Stimulated activated CD4-positive, alpha-beta T cell treated with anti-CD3 and anti-CD28 coated beads, TNF-alpha, amount 100 ng/mL, for 1 hour (primary cell): ENCODE measurements at places on chromosomes 3 and 15.

GRCh38 chr3:158109804-158110657, at the start of gene RSRC1:
Gene RSRC1, plus strand, starts transcription at chr3:158110089. Its CDS starts 12,016 bp downstream, at chr3:158122105.
- DNase-seq, result peak; percentile 58

DNA sequence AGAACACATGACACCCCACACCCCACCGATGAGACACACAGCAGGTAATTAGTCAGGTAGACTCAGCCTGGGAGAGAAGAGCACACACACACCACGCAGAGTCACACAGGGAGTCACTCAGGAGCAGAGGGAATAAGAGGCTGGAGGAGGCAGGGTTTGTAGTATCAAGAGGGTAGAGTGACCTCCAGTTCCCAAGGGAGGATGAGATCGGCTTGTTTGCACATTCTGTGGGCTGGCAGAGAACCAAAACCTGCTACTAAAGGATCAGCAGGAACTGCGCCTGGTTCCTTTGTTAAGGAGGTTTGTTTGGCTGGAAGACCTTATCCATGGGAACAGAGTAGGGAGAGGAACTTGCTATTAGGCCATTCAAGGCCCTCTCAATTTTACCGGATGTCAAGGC, 281.4 kb upstream of the SLCO3A1 start:
- DNase-seq, result no peak

DNA sequence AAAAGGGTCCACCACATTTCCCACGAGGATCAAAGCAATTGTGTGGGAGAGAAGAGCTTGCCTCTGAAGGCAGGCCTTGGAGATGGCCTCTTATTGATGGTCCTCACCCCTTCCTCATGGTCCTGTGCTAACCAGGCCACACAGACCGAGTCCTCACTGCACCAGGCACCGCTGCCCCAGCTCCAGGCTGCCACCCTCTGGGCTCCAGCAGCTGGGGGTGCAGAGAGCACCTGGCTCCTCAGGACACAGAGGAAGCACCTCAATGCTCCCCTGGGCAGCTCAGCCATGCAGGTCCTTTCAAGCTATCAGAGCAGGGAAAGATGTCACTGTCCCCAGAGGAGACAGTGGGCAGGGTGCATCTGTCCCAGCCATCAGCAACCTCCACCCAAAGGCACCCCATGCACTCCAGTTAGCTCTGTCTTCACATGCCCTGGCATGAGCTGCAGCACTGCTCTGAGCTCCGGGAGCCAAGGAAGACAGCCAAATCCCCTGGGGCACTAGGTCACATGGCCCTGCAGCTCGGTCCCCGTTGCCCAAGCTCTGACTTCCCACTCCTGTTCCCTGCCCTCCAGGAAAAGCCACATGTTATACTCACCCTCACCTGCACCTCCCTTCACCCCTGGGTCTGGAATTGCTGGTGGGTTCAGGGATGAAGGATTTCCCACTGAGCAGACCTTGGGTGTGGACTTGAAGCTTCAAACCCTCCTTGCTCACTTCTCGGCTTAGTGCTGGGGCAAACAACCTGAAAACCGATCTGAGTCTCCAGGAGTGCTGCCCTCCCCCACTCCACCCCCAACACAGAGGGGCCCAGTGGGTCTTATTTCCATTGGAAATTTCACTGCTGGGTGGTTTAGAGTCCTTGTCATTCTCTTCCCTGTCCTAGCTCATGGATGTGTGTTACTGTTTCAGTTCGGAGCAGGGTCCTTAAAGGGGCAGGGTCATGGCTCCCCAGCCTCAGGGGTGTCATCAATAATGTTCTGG, 32.6 kb downstream of the ALS2CL start:
- DNase-seq, result no peak

GRCh38 chr15:68764090-68764489, 56.6 kb downstream of the ANP32A start:
- DNase-seq, result no peak

GRCh38 chr3:59429198-59429597, 379.4 kb upstream of the CFAP20DC start:
- no peak for DNase-seq

DNA sequence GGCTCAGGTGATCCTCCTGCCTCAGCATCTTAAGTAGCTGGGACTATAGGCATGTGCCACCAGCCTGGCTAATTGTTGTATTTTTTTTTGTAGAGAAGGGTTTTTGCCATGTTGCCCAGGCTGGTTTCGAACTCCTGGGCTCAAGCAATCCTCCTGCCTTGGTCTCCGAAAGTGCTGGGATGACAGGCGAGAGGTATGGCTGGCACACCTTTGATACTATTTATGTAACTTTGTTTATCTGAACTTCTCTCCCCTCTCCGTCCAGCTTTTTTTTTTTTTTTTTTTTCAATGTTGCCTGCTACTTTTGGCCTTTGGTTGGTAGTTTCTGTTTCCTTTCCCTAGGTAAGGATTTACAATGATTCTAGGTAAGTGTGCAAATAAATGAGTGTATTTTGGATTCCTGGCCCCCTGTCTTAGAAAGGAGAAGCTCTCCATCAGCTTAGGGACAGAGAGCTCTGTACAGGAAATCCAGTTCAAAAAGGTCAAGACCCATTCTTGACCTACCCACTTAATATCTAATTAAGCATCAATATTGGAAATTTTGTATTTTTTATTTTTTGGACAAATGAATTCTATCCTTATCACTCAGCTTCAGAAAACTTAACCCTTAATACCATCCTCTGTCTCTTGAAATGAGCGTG, 6.8 kb downstream of the ARL6IP5 start:
- DNase-seq, result no peak

DNA sequence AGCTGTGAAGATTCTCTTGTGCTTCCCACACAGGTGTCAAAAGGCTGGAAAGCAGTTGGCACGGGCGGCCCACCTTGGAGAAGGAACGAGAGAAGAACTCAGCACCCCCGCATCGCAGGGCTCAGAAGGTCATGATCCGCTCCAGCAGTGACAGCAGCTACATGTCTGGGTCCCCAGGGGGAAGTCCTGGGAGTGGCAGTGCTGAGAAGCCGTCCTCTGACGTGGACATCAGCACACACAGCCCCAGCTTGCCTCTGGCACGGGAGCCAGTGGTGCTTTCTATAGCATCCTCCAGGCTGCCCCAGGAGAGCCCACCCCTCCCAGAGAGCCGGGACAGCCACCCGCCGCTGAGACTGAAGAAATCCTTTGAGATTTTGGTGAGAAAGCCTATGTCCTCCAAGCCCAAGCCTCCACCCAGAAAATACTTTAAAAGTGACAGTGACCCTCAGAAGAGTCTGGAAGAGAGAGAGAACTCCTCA, 31.4 kb downstream of the STARD5 start:
- DNase-seq, result no peak

- DNase-seq, result no peak
Measured at GRCh38 chr3:126124148-126124868, 40.4 kb upstream of the SLC41A3 start.

DNA sequence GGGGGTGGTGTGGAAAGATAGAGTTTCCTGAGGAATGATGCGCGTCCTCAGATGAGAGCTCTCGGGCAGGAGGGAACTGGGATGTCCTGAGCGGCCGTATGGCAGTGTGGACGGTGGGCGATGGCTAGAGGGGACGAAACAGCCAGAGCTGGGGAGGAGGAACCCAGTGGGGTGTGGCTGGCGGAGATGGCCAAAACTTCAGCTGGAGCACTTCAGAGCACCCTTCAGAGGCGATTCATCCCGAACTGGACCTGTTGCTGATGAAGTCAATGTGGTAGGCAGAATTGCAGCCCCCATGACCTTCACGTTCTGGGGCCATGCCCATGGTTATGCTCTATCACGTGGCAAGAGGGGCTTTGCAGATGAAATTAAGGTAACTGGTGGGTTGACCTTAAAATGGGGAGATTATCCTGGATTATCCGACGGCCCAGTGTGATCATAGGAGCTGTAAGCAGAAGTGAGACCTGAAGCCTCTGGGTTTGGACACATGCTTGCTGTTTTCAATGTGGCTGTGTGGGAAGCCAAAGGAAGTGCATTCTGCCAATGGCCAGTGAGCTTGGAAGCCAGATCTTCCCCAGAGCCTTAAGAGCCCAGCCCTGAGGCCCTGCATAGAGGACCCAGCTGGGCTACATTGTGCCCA, 52.3 kb downstream of the ATP1B3 start:
- no peak for DNase-seq

GRCh38 chr15:59179717-59180116, 26.9 kb upstream of the LDHAL6B start:
- DNase-seq, result no peak

- no peak for DNase-seq
Measured at GRCh38 chr15:39376371-39376909, 204.4 kb upstream of the THBS1 start.

- DNase-seq, result no peak
Measured at GRCh38 chr3:173411375-173411973, 13.9 kb downstream of the NLGN1 start.

DNA sequence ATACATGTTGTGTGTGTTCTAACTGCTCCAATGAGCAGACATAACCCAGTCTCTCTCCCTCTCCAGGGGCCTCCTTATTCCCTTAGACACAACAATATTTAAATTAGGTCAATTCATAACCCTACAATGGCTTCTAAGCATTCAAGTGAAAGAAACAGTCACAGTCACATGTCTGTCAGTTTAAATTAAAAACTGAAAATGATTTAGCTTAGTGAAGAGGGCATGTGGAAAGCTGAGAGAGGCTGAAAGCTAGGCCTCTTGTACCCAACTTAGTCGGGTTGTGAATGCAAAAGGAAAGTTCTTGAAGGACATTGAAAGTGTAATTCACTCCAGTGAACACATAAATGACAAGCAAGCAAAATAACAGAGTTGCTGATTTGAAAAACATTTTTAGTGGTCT, 1519.6 kb downstream of the OTOL1 start:
- DNase-seq, result no peak

DNA sequence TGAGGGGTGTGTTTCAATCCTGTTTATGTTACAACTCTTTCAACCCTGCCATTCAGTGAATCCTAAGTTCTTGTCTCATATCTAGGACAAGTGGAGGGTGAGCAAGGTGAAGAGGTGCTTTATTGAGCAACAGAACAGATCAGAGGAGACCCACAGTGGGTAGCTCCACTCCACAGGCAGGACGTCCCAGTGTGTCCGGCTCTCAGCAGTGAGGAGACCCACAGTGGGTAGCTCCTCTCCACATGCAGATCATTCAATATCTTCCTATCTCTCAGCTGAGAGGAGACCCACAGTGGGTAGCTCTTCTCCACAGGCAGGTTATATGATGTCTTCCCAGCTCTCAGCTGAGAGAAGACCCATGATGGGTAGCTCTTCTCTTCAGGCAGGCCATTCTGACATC, 556.7 kb downstream of the SI start:
- DNase-seq, result no peak

DNA sequence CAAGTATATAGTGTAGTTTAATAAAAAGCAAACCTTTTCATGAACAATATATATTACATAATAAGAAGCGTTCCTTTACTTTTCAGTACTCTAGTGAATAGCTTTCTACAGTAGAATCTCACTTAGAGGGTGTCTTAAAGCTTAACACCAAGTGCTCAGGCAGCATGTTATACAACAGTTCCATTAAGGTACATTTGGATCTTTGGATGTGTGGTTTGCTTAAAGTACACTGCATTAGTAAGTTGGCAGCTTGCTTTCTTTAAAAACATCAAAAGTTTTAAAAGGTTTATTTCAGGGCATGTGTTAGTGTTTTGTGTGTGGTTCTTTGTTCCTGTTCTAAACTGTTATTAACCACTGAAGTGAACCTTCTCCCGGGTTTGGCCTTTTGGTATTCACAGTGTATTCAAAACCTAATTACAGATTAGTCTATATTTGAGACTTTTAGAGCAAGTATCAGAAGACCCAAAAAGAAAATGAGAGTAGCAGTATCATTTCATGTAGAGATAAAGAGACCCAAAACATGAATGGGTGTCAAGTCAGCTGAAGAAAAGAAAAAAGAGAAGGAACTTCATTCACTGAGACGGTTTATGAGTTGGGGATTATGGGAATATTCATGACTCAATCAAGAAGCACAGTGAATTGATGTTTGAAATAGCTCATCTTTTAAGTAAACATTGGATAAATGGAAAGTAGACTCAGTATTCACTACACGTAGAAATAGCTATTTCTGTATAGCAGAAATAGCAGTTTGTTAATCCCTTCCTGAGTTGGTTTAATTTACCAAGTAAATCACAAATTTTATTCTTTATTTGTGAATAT, 93.9 kb downstream of the OPA1 start:
- no peak for DNase-seq

DNA sequence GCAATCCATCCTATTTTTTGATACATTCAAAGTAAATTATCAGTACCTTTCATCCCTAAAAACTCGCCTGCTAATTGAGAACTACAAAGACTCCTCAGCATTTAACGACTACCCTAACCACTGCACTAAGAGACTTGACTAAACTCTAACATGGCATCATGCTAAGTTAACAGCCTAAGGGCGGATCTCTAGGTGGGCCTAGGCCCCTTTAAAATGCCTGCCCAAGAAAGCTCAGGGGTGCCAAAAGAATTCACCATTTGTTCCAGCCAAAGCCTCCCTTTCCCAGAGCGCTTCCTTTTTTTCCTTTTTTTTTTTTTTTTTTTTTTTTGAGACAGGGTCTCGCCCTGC, 568 bp upstream of the NEK4 start:
- no peak for DNase-seq

GRCh38 chr15:82572311-82572710, 32.1 kb upstream of the RPS17 start:
- no peak for DNase-seq

DNA sequence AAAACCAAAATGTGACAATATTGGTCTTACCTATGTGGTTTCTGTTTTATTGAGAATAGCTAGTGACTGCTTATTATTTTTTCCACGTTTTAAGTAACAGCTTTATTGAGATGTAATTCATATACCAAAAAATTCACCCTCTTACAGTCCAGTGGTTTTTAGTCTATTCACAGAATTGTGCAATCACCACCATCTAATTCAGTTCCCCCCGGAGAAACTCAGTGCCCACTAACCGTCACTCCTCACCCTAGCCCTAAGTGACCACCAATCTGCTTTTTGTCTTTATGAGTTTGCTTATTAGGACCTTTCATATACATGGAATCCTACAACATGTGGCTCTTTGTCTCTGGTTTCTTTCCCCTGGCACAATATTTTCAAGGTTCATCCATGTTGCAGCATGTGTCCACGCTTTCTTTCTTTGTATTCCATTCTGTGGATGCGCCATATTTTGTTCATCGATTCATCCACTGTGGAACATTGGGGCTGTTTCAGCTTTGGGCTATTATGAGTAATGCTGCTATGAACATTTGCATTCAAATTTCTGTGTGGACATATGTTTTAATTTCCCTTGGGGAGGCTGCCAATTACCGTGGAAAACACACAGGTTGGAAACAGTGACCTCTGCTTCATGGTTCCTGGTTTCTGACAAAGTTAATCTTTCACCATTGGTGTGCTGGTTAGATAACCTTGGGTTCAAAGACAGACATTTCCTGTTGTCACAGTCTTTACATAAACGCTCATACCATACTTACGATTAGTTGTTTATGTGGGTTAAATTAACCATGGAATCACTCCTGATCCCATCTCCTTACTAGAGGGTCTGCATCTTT, 3.2 kb upstream of the BCL2L10 start:
- no peak for DNase-seq
